ENCODE measurements at places on chromosomes 3 and 15.

DNA sequence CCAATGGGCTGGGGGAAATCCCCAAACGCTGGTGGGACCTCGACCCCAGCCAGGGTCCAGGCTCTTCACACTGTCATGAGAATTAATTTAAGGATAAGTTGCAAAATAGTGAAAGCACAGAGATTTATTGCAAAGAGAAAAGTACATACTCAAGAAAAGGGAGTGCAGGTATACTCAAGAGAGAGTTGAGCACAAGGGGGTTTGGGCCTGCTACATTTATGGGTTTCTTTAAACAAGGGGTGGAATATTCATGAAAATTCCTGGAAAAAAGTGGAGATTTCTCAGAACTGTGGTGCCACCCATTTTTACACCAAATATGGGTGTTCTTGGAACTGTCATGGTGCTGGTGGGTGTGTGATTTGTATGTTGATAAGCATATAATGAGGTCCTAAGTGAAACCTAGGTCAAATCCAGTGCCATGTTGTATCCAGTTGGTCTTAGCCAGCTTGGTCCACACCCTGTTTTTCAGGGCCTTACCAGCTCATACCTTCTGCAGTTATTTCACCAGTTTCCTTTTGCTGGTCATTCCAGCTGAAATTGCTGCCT lies 32.6 kb upstream of the NEO1 start:
- DNase-seq = no peak

DNA sequence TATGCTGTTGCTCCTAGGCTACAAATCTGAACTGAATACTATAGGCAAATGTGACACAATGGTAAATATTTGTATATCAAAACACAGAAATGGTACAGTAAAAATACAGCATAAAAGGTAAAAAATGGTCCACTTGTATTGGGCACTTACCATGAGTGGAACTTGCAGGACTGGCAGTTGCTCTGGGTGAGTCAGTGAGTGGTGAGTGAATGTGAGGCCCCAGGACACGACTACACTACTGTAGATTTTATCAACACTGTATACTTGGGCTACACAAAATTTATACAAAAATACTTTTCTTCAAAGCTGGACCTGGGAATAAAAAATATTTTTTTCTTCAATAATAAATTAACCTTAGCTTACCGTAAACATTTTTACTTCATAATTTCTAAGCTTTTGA lies 41.6 kb upstream of the DUT start:
- DNase-seq = no peak

DNA sequence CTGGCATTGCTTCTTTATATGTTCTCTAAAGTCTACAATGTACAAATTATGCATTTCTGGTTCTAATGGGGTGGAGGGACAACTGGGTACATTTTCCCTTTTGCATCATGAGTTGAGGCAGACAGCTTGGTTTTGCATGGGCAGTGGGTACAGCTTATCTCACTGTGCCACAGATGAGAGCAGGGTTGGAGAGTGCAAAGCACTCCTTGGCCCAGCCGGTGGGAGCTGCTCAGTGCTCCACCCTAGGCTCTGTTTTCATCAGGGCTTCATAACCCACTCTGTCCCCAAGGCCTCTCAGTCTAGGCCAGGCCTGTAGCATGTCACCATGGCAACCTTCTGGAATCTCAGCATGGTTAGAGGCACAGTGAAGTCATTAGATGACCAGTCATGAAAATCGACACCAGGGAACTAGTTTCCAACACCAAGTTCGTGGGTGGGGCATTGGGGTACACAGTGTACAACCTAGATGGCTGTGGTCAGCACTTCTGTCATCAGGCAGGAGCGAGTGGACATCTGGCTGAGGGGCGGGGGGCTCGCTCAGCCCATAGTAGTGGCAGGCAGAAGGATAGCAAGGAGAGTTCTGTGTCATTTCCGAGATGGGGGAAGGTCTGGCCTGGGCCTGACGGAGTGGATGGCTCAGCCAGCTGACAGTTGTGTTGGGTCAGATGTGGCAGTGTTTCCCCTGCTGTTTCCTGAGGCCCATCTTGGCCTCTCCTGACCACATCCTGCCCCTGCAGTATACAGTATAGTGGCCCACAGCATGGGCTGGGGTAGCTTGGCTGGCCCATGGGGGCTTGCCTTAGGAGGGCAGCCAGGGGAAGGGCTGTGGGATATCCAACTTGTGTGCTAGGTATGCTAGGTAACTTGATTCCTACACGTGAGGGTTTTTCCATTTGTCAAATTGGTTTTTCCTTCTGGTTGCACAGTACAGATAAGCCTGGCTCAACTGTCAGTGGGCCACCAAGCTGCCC lies 75.7 kb upstream of the PRR23C start:
- no peak for DNase-seq

DNA sequence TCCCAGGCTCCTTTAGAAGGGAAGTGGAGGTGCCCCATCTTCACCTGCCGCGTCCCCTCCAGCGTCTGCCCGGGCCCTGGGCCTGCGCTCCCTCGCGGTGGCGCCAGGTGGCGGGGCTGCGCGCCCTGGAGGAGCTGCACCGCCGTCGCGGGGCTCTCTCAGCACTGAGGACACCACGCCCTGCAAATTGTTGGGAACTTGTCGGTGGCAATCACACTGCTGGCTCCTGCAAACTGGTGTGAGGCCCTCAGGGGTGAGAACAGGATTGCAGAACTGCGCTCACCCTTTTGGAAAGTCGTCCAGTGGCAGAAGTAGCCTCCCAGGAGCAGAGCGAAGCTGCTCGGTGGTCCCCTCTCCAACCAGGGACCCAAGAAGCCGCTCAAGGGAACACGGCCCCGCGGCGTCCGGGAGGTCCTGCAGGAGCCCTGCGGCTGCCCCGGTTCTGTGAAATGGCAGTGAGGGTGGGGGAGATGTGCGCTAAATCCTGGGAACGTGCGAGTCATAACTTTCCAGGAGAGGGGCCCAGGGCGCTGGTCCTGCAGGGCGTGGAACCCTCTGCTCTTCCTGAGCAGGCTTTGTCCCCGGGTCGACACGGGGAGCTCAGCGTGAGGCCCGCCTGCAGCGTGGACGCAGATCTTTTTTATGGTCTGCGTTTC lies 995 bp upstream of the LRRK1 start:
- no peak for DNase-seq

GRCh38 chr15:71424765-71425164 lies 309.5 kb downstream of the THSD4 start:
- no peak for DNase-seq

DNA sequence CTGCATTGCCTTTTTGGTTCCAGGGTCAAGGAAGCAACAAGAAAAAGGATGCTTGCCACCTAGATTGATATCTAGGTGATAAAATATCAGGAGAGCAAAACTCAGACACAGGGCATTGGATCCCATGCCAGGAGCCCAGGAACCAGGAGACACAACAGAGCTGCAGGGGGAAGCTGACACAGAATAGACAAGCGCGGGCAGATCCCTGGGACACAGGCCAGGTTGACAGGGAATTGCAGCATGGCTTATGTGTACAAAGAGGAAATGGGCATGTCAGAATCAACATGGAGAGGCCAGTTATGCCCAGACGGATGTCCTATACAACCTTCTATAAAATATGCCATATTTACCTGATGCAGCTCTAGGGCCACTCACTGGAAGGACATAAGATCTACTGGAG lies 84.2 kb downstream of the SEMA6D start:
- no peak for DNase-seq

- DNase-seq = no peak
Observed at GRCh38 chr3:11969986-11970385, 34.2 kb upstream of the SYN2 start.

GRCh38 chr3:88573472-88573871 lies 423.7 kb downstream of the C3orf38 start:
- no peak for DNase-seq

GRCh38 chr3:46228260-46229242 lies 13.7 kb upstream of the CCR3 start:
- DNase-seq = no peak

- DNase-seq = no peak
Observed at GRCh38 chr3:106261915-106262683, 393.3 kb upstream of the CBLB start.

DNA sequence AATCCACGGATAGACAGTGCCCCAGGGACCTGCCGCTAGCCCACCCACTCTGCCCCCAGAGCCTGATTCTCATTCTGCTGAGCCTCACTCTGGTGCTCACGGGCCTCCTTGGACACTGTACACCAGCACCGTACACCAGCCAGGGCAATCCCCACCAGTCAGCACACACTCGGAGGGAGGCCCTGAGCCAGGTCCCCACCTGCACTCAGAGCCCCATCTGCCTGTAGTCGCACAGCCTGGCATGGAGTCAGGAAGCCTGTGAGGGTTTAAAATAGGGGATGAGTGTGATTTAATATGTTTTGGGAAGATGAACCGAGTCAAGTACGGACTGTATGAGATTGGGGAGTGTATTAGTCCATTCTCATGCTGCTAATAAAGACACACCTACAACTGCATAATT lies 223.0 kb downstream of the SLCO3A1 start:
- DNase-seq = no peak

DNA sequence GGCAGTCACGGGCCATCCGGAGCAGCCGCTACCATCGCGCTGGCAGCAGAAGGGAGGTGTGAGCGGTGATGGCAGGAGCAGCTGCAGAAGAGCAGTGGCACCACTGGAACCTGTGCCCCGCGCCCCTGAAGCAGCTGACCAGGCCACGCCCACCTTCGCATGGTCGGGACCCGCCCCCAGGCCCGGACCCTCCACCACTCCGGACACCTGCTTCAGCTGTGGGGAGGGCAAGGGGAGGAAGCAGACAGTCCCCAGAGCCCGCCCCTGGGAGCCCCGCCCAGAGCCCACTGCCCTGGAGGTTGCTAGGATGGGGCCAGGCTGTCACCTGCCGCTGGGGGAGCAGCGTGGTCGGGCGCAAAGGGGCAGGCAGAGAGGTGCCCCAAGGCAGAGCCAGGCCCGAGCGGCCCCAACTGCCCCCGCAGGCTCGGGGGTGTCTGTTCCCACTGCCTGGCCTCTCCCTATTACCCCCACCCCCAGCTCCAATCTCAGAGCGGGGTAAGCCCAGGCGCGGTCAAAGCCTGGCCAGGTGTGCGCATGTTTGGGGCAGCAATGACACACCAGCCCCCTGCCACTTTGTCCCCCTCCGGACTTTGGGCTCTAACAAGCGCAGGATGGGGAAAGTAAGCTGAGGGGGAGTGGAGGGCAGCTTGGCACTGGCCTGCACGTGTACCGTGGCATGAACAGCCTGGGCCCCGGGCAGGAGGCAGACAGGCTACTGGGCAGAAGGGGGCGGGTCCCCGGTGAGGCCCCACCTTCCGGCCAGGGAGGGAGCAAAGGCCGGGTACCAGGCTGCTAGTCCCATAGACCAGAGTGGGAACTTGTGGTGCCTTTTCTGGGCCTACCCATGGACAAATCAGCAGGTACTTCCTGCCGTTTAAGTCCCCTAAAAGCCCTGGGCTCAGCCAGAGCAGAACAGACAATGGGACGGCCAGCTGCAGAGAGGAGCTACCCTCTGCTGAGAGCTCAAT lies 8.7 kb downstream of the SPCS1 start:
- no peak for DNase-seq

- DNase-seq = no peak
Observed at GRCh38 chr3:13638927-13639326, 90.0 kb downstream of the FBLN2 start.

DNA sequence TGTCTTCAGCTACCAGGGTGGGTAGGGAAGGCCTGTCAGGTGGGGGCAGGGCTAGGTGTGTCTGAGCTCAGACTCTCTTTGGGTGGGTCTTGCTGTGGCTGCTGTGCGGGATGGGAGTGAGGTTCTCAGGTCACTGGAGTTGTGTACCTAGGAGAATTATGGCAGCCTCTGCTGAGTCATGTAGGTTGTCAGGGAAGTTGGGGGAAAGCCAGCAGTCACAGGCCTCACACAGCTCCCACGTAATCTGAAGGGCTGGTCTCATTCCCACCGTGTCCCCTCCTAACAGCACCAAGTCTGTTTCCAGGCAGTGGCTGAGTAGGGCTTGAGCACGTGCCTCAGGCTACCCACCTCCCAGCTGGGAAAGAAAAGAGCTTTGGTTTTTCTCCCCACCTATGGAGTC lies 67.0 kb downstream of the CHCHD4 start:
- no peak for DNase-seq

DNA sequence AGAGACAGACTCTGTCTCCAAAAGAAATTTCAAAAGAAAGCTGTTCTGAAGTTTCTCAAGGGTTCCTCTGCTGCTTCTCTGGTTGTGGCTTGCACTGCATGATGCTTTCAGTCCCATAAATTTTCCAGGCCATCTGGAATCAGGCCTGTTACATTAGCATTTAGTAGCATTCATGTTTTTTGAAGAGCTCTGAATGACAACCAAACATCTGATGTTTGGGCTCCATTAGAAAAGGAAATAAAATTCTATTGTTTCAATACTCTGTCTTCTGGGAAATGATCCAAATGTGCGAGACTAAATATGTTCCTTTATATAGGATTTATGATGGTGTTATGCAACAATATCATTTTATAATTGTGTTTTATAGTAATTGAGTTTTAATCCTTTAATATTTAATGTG lies 455.8 kb downstream of the GABRG3 start:
- no peak for DNase-seq

DNA sequence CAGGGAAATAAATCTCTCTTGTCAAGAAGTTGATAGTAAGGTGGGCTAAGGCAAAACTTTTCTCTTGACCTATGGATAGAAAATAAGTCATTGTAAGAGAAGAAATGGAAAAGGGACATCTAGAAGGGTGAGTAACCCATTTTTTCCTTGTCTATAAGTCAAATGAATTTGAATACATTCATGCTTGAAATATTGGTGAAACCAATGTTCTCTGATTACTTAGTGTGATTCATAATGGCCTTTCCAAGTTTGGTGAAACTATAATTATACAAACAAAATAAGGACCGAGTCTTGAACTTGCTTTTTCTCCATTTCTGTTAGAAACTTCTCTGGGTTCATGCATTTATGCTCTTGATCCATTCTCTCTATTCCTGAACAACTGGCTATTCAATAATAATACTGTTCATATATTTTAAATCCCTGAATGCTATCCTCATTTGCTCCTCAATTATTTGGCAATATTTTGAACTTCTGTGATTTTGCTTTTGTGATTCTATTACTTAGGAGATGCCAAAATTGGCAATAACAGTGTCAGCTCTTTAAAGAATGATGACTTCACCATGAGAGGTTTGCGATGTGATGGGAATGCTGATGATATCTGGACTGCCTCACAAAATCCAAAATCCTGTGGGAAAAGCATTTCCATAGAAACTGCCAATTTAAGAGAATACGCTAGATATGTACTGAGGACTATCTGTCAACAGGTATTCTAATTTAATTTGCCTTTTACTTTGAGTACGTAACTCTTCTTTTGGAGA lies 12.3 kb downstream of the P2RY12 start:
- DNase-seq = no peak

- no peak for DNase-seq
Observed at GRCh38 chr3:195036203-195036505, 234.8 kb downstream of the XXYLT1 start.

DNA sequence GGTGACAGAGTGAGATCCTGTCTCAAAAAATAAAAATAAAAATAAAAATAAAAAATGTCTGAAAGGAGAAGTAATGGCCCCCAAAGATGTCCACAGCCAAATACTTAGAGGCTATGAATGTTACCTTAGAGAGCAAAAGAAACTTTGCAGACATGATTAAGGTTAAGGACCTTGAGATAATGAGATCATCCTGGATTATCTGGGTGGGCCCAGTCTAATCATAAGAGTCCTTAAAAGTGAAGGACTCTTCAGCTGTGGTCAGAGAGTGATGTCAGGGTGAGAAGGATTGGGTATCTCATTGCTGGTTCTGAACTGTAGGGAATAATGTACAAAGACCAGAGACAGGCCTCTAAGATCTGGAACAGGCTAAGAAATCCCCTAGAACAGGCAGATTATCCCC lies 84.9 kb upstream of the POU1F1 start:
- DNase-seq = no peak

Data from left renal cortex interstitium (tissue), 4 donors.